Activated CD4-positive, alpha-beta T cell treated with anti-CD3 and anti-CD28 coated beads for 36 hours (primary cell): ENCODE measurements at places on chromosomes 6 and 20.

- no peak overlapping the region for H3K4me3 ChIP-seq
- no peak overlapping the region for H3K27ac ChIP-seq
- H3K36me3 ChIP-seq: no peaks in the 10 kb centered on the region
- no peaks in the 10 kb centered on the region for H3K4me1 ChIP-seq
Measured at GRCh38 chr6:56869346-56869745, 85.6 kb upstream of the BEND6 start.

DNA sequence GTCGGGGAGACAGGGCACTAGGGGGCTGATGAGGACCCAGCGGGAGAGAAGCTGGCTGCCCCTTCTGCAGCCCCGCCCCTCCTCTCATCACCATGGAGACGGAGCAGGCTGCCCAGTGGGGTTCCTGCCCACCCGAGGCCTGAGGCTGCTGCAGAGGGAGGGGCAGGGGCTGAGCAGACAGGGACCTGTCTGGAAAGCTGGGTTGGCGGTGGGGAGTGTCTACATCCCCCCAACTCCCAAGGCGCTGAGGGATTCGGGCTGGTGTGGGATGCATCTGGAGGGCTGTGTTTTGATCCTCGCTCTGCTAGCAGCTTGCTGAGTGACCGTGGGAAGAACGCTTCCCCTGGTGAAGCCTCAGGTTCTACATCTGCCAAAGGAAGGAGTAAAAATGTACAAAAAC lies 1.2 kb upstream of the BPI start:
- H3K27me3 ChIP-seq: peaks cover 39% of the 10 kb centered on the region
- H3K4me3 ChIP-seq: no peak overlapping the region
- no peak for DNase-seq
- H3K4me1 ChIP-seq: peaks cover 14% of the 10 kb centered on the region

DNA sequence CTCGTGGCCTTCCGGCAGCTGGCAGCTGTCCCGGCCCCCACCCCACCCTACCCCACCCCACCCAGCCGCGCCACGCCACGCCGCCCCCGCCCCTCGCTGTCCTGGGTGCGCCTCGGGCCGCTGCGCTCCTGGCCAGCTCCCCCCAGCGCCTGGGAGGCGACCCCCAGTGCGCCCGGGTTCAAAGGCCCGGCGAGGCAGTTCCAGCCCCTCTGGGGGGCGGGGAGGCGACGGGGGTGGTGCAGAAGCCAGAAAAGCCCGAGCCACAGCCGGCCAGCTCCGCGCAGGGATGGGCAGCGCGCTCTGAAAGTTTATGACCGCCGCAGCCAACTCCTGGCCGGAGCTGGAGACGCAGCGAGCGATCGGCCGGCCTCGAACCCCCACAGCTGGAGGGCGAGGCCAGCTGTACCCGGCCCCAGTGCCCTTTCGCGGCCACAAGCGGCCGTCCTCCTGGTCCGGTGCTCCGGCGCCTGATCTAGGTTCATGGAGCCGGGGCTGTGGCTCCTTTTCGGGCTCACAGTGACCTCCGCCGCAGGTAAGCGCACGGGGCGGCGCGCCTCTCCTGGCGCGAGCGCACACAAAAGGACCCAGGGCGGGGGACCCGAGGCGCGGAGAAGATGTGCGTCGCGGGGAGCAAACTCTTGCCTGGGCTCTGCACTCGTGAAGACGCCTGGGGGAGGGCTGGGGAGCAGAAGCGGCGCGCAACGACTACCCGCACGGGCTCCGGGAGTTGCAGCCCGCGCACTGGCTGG lies at the start of gene EDN3:
EDN3 (plus strand) TSS at position 279 of the 749 bp plus-strand sequence; CDS start at position 481, 202 bp downstream.
- no peak for DNase-seq
- no peak within 1 kb of the TSS for H3K27ac ChIP-seq
- H3K27me3 ChIP-seq: peaks cover 37% of the 10 kb centered on the region

DNA sequence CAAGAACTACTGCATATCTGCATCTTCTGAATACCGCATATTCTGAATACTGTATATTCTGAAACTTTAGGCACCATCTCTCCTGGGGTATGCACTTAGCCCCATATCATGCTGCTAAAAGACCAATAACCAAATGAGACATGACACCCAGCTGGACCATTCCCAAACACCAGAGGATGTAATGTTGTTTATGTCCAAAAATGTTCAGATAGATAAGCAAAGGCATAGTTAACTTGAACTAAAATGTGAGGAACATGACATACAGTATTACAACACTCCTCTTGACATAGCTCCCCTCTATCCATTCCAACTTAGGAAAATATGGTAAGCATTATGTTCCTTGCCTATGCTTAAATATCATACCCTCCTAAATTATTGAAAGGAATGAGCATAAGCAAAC lies 127.3 kb downstream of the TENT5A start:
- H3K4me3 ChIP-seq: no peak overlapping the region
- H3K27me3 ChIP-seq: no peaks in the 10 kb centered on the region
- H3K4me1 ChIP-seq: no peaks in the 10 kb centered on the region
- H3K27ac ChIP-seq: no peak overlapping the region

- no peak for DNase-seq
- peaks cover 40% of the 10 kb centered on the region for H3K4me1 ChIP-seq
- H3K27me3 ChIP-seq: peaks cover 8% of the 10 kb centered on the region
Measured at GRCh38 chr20:23143986-23144690, 58.0 kb upstream of the CD93 start.

DNA sequence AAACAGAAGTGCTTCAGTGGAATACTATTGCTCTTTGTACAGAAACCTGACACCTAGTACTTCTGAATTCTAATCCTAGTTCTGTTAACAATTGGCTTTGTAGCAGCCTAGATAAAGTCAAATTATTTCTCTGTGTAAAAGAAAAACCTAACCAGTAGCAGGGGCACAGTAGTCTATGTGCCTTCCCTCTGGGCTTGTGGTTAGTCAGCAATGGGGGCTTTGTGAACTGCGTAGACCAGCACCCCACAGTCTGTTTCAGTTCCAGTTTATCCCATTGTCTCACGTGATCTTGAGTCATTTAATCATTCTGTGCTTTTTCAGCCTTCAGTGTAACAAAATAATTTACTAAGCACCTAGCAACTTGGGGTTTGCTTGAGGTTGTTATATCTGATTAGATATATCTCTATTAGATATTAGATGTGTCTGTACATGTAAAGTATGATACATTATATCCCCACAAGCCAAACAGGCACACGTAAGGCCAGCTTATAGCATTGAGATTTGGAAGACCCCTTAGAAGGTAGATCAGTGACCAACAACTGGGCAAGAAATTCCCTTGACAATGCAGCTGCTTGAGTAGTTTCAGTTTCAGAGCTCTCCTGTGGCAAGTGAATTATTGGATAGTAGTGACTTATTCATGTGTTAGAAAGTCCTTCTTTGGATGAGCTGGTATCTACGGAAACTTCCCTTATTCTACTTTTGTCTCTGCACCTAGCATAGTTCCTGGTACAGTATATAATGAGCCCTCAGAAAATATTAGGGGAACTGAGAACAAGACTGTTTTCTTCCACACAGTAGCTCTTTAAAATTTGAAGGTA lies 27.9 kb upstream of the CCR6 start:
- H3K27me3 ChIP-seq: no peaks in the 10 kb centered on the region
- H3K4me1 ChIP-seq: peaks cover 77% of the 10 kb centered on the region
- no peak for DNase-seq

DNA sequence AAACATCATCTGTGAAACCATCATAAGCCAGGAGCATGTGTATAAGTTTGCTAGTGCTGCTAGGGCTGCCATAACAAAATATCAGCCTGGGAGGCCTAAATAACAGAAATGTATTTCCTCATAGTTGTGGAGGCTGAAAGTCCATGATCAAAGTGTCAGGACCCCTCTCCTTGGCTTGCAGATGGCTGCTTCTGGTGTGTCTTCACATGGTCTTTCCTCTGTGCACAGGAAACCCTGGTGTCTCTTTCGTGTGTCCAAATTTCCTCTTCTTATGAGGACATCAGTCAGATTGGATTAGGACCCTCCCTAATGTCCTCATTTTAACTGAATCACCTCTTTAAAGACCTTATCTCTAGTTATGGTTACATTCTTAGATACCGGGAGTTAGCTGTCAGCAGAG lies 6.2 kb upstream of the CITED2 start:
- H3K27me3 ChIP-seq: no peaks in the 10 kb centered on the region
- no peak overlapping the region for H3K4me3 ChIP-seq
- H3K27ac ChIP-seq: no peak overlapping the region
- peaks cover 17% of the 10 kb centered on the region for H3K4me1 ChIP-seq
